ENCODE measurements at places on chromosomes 3 and 15.

DNA sequence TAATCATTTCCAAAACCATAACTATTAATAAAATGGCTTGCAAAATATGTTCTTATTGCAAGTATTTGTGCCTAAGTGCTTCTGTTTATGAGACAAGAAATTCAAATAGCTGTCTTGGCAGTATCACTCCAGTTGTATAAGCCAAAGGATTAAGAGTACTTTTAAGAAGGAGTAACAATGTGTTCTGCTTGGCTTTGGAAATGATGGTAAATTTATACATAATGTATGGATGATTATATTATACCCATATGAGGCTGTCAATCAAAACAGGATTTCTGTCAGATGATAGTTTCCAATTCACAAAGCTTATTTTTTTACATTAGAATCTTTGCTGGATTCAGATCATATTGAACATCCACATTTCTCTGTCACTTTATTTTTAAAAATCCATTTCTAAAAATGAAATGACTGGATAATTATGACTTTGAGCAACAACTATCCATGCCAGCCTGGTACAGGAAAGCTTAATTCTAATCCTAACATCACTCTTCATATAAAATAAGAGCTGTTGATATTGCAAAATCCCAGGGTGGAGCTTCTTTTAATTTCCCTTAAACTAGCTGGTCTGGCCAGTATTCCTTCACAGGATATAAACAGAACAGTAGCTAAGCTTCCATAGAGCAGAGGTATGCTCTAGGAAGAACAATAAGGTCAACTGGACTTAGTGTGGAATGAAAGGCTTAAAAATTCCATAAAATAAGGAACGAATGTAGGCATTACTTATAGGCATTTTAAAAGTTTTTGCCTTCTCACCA is 30.0 kb upstream of the ZNF280D start:
- no peak for DNase-seq

DNA sequence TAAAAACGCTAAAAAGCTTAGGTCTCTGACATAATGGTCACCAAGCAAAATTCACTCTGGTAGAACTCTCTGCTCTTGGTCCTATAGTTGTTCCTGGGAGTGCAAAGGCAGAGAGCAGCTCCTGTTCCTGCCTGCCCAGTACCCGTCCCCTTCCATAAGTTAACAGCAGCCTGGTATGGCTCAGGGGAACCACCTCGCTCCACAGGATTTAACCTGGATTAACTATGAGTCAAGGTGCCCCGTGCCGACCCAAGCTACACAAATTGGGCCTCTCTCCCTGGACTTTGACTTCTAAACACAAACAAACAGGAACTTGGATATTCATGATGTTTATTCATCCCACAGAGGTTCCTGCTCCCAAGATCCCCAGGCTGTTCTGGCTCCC is 32.1 kb downstream of the SCAP start:
- DNase-seq: no peak

DNA sequence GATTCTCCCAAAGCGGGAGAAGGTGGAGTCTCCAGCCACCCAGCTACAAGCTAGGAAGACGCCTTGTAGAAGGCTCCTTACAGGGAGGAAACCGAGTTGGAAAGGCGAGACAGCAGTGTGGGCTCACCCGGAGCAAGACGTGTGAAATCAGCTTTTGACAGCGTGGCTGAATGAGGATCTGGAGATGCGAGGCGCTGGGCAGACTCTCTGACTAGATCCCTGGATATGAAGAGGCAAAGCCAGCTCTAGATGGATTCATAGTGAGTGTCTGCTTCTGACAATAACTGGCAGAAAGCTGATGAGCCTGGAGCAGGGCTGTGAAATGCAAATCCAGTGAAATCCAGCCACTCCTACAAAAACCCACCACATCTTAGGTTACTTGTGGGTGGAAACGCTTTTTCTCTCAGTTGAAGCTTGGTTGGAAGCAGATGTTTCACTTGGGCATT is 41.0 kb downstream of the GOLGA6A start:
- no peak for DNase-seq

DNA sequence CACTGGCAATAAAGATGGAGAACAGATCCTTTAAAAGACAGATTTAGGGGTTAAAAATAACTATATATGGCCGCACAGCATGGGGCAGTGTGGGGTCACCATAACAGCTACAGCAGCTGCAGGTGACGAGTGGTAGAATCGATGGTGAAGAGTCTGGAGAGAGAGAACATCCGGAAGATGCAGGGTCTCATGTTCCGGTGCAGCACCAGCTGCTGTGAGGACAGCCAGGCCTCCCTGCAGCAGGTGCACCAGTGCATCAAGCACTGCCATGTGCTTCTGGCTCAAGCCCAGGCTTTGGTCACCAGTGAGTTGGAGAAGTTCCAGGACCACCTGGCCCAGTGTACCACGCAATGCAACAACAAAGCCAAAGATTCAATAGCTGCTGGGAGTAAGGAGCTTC is 93.7 kb upstream of the IMPG2 start:
- DNase-seq: no peak

- no peak for DNase-seq
Measured at GRCh38 chr3:51441282-51442030, 50.4 kb downstream of the RBM15B start.

DNA sequence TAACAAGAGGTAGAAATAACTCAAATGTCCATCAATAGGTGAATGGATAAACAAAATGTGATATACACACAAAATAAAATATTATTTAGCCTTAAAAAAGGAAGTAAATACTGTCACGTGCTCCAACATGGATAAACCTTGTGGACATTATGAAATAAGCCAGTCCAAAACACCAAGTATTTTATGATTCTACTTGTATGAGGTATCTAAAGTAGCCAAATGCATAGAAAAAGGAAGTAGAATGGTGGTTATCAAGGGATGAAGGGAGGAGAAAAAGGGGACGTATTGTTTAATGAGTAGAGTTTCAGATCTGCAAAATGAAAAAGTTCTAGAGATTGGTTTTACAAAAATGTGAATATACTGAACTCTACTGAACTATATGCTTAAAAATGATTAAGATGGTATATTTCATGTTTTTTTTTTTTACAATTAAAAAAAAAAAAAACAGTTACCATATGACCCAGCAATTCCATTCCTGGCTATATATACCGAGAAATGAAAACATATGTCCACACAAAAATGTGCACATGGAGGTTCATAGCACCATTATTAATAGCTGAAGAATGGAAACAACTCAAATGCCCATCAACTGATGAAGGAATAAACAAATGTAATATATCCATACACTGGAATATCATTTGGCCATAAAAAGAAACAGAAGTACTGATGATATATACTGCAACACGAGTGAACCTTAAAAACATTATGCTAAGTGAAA is 29.1 kb upstream of the MAP6D1 start:
- DNase-seq: no peak

- no peak for DNase-seq
Measured at GRCh38 chr15:77538027-77538451, 94.7 kb downstream of the LINGO1 start.

- no peak for DNase-seq
Measured at GRCh38 chr3:122011396-122011795, 10.7 kb downstream of the ILDR1 start.

- no peak for DNase-seq
Measured at GRCh38 chr15:66032006-66032405, 162.7 kb downstream of the RAB11A start.

GRCh38 chr15:72203507-72203837 is 5.9 kb upstream of the GRAMD2A start:
- DNase-seq: peak; percentile 29

DNA sequence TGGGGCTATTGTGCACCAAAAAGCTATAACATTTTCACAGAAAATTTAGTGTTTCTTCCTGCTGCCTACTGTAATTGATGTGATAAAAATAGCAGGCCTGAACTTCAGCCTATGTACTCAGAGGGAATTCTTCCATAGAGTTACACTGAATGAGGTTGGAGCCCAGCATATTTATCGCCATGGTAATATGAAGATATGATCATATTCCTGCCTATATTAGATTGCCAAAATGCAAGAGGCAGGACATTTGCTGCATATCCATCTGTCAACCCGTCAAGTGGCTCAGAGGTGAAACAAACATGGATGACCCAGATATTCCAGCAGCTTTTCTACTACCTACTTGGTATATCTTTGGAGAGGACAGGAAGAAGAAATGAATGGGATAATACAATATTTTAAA is 1150.6 kb downstream of the TBL1XR1 start:
- no peak for DNase-seq

DNA sequence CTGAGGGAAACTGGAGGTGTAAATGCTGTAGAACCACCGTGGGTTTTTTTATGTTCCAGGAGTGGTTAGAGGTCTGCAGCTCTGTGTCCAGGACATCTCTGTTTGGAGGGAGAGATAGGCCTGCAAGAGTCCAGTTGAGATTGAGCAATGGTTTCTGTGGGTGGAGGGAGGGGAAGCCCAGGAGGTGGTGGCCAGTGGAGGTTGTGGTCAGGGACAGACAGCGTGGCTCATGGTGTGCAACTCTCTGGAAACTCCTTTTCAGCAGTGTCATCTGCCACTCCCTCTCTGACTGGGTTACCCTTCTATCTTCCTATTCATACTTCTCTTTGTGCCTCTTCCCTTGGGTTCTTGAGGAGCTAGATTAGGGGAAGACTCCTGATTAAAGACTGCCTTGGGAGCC is 9.6 kb downstream of the XCR1 start:
- DNase-seq: no peak

All from T1000 (cell line).